ENCODE measurements at places on chromosomes 13 and 19.

DNA sequence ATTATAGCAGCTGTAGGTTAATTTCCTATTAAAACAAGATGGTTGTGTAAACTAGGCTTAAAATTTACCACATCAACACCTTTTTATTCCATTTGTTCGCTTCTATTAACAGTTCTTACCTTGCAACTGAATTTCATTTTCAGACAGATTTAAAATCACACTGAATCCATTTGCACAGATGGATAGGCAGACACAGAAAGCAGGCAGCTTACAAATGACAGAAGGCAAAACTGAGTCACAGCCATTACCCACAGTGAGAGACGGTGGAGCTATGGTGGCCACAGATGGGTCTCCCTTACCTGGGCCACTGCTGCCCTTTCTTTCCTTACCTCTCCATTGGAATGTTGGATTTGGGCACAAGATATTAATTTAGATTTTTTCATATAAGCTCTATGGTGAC, 1567.8 kb upstream of the SLC10A2 start:
- DNase-seq = no peak

GRCh38 chr13:113413178-113413897, 40.0 kb downstream of the ADPRHL1 start:
- DNase-seq = no peak

- DNase-seq = no peak
These were observed 671 bp upstream of the SLC46A3 start for GRCh38 chr13:28719227-28720055.

- DNase-seq = no peak
These were observed 1589.1 kb upstream of the SPRY2 start for GRCh38 chr13:81929988-81930387.

DNA sequence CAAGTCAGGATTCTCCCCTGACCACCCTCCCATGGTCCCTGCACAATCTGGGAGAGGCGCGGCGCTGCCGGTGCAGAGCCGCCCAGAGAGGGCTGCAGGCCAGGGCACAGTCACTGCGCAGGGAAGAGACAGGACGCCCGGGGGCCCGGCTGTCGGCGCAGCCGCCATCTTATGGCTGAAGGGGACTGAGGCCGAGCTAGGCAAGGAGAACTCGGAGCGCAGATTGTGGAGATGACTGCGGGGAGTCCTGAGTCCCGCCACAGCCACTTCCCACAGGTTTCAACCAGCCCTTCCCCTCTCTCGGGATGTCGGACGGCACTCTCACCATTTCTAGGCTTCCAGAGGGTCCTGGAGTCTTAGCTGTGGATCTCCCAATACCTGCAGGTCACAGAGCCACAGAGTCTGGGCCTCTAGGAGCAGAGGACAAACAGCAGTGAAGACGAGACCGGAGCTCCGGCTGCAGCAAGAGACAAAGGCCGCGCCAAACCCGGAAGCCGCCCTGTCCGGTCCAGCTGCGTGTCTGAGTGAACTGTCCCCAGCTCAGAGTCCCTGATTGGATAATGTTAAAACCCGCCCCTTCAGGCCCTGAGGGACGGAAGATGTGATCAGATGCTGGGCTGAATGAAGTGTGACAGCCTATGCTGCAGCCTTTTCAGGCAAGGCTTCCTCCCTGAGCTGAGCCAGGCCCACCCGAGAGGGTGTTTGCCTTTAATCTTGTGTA, at the start of gene ZNF708:
ZNF708 (minus strand) TSS at position 526 of the 721 bp plus-strand sequence; CDS start at position 328, 198 bp downstream.
- peak; percentile 47 for DNase-seq

DNA sequence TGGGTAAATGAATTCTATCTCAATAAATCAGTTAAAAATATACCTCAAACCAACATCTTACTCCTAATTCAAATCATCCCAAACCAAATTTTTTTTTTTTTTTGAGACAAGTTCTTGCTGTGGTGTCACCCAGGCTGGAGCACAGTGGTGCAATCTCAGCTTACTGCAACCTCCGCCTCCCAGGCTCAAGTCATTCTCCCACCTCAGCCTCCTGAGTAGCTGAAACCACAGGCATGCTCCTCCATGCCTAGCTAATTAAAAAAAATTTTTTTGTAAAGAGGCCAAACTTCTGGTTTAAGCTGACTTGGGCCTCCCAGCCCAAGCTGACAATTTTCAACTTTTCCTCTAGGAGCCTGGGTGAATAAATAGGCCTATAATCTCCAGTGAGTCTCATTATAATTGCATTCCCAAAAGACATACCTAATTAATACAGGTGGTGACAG, 22.1 kb upstream of the OLFM2 start:
- no peak for DNase-seq

Data from A549 (cell line).